Mesothelial cell of epicardium (in vitro differentiated cells): ENCODE measurements at places on chromosomes 7 and 10. TPM values are rescaled to one million over a fixed set of nuclear protein-coding genes. Genes with fewer than 3 reads are reported as not detected.

Gene SCART1
- 4.1 to 4.7 TPM (median 4.4 TPM) in 3 replicates for total RNA-seq

Gene ZEB1
- total RNA-seq = 20.0 to 24.9 TPM (median 24.7 TPM) in 3 replicates

Gene GNG11
- 5.8 to 6.7 TPM (median 6.4 TPM) in 3 replicates for total RNA-seq

Gene R3HCC1L
- 16.6 to 17.9 TPM (median 16.9 TPM) in 3 replicates for total RNA-seq

Gene HECTD2
- 19.4 to 25.8 TPM (median 22.5 TPM) in 3 replicates for total RNA-seq

Gene ADRB1
- total RNA-seq = 0.07 to 0.18 TPM in 2 of 3 replicates, not detected in the other

DNA sequence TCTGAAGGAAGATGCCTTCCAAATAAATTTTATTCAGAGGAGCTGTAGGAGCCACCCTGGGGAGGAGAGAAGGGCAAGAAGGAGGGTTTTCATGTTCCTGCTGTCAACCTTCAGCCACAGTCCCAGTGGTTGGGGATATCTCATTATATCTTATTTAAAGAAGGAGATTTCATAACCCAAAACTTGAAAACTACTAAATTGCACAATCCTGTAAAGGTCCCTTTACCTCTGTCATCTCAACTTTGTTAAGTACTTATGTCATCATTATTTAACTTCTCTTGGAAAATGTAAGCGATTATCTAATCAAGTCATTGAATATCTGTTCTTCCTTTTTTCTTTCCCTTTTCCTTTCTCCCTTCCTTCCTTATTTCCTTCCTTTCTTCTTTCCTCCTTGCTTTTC, 794.5 kb upstream of the IGFBP3 start:
- no peaks in the 10 kb centered on the region for H3K27me3 ChIP-seq
- no peaks in the 10 kb centered on the region for H3K36me3 ChIP-seq
- DNase-seq = no peak
- H3K4me1 ChIP-seq = peaks cover 55% of the 10 kb centered on the region

DNA sequence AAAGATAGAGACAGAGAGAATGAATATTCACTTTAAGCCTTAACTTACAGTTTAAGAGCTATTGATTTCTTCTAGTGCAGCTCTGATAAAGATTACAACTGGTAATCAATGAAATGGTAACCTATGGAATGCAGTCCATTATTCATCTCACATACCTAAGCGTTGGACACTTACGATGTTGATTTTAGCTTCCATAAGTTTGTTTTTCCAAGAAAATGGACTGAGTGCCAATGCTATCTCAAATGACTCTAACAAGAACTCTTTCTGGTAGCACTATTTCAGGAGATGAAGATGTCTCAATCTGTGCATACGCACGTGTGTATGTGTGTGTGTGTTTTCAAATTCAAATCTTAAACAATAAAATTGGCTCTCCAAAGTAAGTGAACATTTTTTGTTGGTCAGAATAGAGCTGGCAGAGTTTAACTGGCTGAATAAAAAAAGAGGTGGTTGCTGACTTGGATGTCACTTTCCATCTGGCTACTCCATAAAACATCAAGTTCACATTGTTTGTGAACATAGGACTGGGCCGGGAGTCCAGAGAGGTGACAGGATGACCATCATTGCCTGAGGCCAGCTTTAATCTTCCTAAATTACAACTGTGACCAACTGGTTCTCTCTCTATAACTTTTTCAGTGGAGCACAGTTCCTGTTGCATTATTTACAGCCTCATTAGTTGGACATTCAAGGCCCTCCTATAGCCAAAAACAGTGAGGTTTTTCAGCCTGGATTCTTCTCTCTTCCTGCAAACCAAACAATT, 106.9 kb upstream of the CSTF2T start:
- H3K4me1 ChIP-seq = peaks cover 52% of the 10 kb centered on the region
- H3K27me3 ChIP-seq = no peaks in the 10 kb centered on the region
- H3K4me3 ChIP-seq = no peak overlapping the region
- no peak for DNase-seq
- peaks cover 2% of the 10 kb centered on the region for H3K36me3 ChIP-seq

DNA sequence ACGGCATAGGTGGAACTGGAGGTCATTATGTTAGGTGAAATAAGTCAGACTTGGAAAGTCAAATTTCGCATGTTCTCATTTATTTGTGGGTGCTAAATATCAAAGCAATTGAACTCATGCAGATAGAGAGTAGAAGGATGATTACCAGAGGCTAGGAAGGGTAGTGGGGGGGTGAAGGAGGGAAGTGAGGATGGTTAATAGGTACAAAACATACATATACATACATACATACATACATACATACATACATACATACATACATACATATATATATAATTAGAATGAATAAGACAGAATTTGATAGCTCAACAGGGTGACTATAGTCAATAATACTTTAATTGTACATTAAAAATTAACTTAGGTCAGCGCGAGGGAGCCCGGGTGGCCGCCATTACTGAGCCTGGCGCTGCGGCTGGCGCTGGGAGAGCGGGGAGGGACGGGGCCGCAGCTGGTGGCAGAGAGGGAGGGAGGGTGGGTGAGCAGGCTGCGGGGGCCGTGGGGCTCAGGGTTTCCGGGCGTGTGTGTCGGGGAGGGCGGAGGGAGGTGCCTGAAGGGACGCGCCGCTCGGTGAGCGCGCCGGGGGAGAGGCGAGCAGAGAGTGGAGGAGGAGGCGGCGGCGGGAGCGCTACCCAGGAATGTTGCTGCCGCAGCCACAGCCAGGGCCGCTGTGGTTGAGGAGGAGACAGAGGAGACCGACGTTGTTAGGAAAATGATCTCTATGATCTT, 85.8 kb upstream of the EGFR start:
- peak; percentile 77 for DNase-seq
- H3K27ac ChIP-seq = peak overlapping the region; percentile 85
- H3K27me3 ChIP-seq = peaks cover 10% of the 10 kb centered on the region
- H3K36me3 ChIP-seq = no peaks in the 10 kb centered on the region

DNA sequence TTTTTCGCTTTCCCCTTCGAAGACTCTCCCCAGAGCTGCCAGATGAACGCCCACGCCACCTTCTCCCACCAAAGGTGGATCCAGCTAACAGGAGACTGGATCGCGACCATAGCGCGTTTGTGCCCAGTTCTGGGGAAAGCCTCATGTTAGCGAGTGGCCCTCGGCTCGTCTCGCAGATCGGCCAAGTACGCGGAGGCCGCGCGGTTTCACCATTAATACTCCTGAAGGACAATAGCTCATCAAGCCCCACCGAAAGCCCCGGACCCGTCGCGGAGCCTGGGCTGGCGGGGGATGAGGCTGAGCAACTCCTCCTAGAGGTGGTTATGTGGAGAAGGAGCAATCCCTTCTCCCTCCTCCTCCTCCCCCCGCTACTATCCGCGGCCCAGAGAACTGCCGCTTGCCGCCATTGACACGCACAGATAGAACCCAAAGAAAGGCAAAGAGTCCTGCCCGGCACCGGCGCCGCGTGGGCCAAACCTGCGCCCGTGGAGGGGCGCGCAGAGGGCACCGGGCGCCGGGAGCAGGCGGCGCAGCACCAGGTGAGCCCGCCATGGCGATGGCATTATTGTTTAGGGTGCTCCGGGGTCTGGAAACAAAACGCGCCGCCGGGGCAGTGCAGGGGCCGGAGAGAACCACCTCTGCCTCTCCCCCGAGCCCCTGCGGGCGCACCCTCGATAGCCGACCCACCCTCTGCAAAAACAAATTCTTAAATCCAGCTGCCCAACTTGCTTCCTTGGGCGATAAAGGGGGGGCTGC, at the start of gene MACROH2A2:
Gene MACROH2A2, plus strand, starts transcription at position 385 of the 756 bp plus-strand sequence. CDS start 22,813 bp downstream, outside the sequence.
- H3K4me1 ChIP-seq = peaks cover 55% of the 10 kb centered on the region
- H3K27me3 ChIP-seq = no peaks in the 10 kb centered on the region
- H3K27ac ChIP-seq = peak within 1 kb of the TSS; percentile 99
- H3K36me3 ChIP-seq = no peaks in the 10 kb centered on the region
- DNase-seq = peak; percentile 80
- H3K4me3 ChIP-seq = peak within 1 kb of the TSS; percentile 97

DNA sequence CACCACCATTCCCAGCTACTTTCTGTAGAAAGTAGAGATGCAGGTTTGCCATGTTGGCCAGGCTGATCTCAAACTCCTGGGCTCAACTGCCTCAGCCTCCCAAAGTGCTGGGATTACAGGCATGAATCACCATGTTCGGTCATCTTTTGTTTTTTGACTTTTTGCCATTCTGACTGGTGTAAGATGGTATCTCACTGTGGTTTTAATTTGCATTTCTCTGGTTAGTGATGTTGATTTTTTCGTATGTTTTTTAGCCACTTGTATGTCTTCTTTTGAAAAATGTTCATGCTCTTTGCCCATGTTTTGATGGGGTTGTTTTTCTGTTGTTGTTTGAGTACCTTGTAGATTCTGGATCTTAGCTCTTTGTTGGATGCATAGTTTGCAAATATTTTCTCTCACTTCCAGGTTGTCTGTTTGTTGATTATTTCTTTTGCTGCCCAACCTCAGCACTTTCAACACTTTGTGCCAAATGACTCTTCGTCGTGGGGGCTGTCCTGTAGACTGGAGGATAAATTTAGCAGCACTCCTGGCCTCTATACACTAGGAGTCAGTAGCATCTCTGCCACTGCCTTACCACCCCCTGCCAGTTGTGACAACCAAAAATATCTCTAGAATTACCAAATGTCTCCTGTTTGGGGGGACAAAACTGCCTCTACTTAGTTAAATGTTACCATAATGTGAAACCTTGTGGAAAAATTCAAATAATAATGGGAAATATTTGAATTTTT, 6.5 kb upstream of the CPED1 start:
- H3K27me3 ChIP-seq = peaks cover 2% of the 10 kb centered on the region
- H3K27ac ChIP-seq = no peak overlapping the region
- no peak overlapping the region for H3K4me3 ChIP-seq
- peaks cover 30% of the 10 kb centered on the region for H3K4me1 ChIP-seq

DNA sequence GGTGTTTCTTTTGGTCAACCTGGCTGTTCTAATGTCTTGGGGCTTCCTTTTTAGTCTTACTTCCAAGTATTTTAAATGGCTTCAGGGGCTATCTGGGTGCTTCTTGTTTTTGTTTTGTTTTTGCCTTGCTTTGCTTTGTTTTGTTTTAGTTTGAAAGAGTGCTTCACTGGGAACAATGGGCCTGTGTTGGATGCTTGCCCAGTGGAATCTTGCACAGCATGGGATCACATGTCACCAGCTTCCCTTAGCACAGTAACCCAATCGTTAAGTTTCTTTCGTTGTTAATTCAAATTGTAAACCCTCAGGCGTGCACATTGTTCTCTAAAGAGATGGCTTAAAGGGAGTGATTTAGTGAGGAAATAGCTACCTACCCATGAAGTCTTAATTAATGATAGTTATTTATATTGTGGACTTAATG, 8.9 kb downstream of the COL17A1 start:
- peaks cover 13% of the 10 kb centered on the region for H3K4me1 ChIP-seq
- no peak for DNase-seq
- peaks cover 2% of the 10 kb centered on the region for H3K27me3 ChIP-seq
- H3K36me3 ChIP-seq = no peaks in the 10 kb centered on the region

DNA sequence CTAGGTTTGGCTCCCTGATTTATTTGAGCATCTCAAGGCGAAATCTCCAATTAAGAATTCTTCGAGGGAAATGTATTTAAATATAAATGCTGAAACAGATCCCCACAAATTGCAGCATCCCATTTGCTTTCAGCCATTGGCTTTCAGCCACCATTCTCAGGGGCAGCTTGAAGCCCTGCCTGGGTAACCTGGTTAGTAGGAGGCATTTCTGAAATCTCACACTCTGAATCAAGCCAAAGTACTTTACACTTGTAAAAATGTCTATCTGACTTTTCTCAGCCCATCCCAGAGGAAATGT, 49.1 kb downstream of the GCC1 start:
- H3K27me3 ChIP-seq = peaks cover 69% of the 10 kb centered on the region
- H3K36me3 ChIP-seq = no peaks in the 10 kb centered on the region
- peak overlapping the region; percentile 51 for H3K4me3 ChIP-seq
- H3K27ac ChIP-seq = no peak overlapping the region
- H3K4me1 ChIP-seq = peaks cover 2% of the 10 kb centered on the region

DNA sequence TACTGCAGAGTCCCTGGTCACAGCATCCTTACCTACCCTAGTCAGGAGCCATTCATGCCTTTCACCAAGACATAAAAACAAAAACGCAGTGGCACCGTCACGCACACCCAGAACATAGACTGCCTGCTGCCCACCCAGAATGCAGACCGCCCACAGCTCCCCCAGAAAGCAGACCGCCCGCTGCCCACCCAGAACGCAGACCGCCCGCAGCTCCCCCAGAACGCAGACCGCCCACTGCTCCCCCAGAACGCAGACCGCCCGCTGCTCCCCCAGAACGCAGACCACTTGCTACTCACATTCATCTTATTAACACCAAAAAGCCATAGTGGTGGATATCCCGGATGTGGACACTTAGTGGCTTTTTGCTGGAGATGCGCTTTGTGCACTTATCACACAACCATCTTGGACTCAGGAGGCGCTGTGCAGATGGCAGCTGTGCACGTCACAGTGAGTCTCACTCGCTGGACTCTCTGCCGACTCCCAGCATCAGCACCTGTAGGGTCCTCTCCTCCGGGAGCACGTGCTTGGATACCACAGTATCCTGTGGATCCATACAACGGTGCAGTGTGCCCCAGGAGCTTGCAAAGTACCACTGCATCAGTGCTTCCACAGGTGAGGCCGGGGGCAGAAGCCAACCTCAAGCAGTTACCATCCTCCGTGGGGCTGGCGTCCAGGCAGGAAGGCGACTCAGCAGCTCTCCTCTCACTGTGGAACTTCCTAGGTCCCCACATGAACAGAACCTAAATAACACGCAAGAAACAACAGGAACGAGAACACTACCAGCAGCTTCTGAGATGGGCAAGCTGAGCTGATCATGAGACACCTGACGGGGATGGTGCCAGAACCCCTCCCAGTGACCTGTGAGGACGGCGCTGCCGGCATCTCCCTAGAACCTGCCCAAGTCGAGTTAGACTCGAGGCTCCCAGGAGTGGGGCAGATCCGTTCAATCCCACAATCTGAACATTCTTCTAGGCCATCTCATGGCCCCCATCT, 161.0 kb downstream of the DIP2C start:
- no peak overlapping the region for H3K27ac ChIP-seq
- H3K27me3 ChIP-seq = no peaks in the 10 kb centered on the region
- H3K36me3 ChIP-seq = no peaks in the 10 kb centered on the region

DNA sequence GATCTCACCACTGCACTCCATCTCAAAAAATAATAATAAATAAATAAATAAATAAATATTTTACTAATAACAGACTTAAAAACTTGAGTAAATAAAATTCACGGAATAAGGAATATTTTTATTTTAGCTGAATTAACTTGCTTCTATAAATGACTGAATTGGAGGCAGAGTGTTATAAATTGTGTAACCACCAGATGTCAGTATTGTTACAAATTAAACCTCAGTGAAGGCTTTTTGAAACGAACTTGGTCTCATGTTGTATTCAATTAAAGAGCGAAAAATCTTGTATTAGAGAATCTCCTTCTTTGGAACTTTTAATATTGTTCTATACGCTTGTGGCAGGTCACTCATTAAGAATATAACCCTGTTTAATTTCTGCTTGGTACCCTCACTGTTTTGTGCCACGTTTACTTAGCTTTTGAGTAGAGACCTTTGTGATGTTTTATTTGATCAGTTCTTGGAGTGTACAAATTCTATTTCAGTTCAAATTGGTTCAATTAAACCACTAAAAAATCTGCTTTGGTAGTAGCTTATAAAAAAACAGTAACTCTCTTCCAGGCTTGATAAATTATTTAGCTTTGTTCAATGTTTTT, 45.6 kb upstream of the SCIN start:
- no peak overlapping the region for H3K4me3 ChIP-seq
- peaks cover 12% of the 10 kb centered on the region for H3K4me1 ChIP-seq
- no peak overlapping the region for H3K27ac ChIP-seq
- DNase-seq = no peak
- H3K36me3 ChIP-seq = no peaks in the 10 kb centered on the region
